ENCODE measurements at places on chromosomes 3 and 15. TPM values are rescaled to one million over a fixed set of nuclear protein-coding genes. Genes with fewer than 3 reads are reported as not detected.

SLC51B gene
- total RNA-seq, result 2.9 TPM

OXTR gene
- total RNA-seq, result 1.2 TPM

CNTN4 gene
- 13.4 TPM for total RNA-seq

ZKSCAN7 gene
- 7.9 TPM for total RNA-seq

SEMA3F gene
- total RNA-seq, result 39.9 TPM

DNA sequence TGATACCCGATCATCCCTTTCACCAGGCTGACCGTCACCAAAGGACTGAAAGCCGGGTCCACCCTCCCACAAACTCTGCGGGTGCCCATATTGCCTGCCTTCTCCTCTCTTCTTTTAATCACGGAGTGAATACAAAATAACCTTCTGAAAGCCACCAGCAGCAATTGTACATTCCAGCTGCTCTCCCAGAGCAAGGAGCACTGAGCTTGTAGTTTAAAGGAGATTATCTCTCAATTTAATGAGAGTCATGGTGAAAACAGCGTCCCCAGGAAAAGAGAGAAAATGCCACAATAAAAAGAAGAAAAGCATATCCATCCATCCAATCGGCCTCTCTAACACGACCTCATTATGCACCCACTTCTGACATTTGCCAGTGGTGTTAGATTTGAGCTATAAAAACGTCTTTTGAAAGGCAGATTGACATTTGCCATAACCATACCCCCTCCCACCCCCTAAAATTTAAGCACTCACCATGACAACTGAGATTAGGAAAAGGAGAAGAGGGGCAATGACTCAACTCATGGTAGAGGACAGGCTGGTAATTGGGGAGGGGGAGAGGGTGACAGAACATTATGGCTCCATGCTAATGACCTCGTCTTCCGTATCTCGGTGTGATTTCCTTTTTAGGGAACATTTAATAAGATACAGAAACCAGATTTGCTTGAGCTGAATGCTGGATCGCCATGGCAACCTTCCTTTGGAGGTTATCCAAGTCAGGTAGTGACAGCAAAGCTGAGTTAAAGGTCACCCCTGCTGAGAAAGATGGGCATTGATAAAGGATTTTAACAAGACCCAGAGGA lies 106.2 kb downstream of the ST8SIA2 start:
- no peak overlapping the region for H3K27ac ChIP-seq
- no peaks in the 10 kb centered on the region for H3K4me1 ChIP-seq
- H3K4me3 ChIP-seq, result no peak overlapping the region
- no peaks in the 10 kb centered on the region for H3K36me3 ChIP-seq
- no peaks in the 10 kb centered on the region for H3K27me3 ChIP-seq
- no peak for DNase-seq

- H3K36me3 ChIP-seq, result no peaks in the 10 kb centered on the region
- no peak overlapping the region for H3K27ac ChIP-seq
- no peak overlapping the region for H3K4me3 ChIP-seq
- H3K4me1 ChIP-seq, result no peaks in the 10 kb centered on the region
- no peak for DNase-seq
Measured at GRCh38 chr15:31481142-31481541, 154.5 kb downstream of the KLF13 start.

- DNase-seq, result no peak
- no peak overlapping the region for H3K4me3 ChIP-seq
- H3K27ac ChIP-seq, result no peak overlapping the region
- H3K36me3 ChIP-seq, result no peaks in the 10 kb centered on the region
- H3K27me3 ChIP-seq, result no peaks in the 10 kb centered on the region
Measured at GRCh38 chr3:119616056-119616455, 18.4 kb downstream of the PLA1A start.

DNA sequence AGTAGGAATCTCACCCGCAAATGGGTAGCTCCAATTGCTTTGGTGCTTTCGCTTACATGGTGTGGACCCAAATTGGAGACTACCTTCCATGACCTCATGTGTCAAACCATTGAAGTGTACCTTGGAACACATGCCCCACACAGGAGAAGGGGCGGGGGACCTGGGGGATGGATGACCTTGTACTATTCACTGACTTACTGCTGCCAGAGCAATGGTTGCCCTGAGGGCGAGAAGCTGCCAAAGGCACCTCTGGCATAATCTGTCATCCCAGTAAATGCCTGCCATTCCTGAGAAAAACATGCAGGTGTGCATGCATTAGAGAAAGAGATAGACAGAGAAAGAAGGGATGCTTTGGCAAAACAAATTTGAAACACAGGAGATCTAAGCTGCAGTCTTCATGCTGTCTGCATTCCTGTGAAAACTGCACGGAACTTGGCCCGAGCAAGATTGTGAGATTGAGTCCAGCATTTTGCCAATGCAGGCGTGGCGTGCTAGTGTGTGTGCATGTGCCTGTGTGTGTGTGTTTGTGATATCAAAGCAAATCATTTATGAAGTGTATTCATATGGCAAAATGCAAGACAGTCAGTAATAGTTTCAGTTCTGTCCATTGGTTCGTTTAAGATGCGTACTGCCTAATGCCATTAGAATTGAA lies 219.5 kb upstream of the MDFIC2 start:
- no peaks in the 10 kb centered on the region for H3K36me3 ChIP-seq
- no peak for DNase-seq
- no peaks in the 10 kb centered on the region for H3K27me3 ChIP-seq

- no peaks in the 10 kb centered on the region for H3K27me3 ChIP-seq
- H3K4me3 ChIP-seq, result no peak overlapping the region
- no peak overlapping the region for H3K27ac ChIP-seq
- H3K4me1 ChIP-seq, result peaks cover 7% of the 10 kb centered on the region
- no peaks in the 10 kb centered on the region for H3K36me3 ChIP-seq
- no peak for DNase-seq
Measured at GRCh38 chr15:95192923-95193322, 961.6 kb downstream of the MCTP2 start.

- no peak overlapping the region for H3K27ac ChIP-seq
- no peaks in the 10 kb centered on the region for H3K36me3 ChIP-seq
Measured at GRCh38 chr3:139101396-139101795, 56.7 kb upstream of the PRR23C start.

DNA sequence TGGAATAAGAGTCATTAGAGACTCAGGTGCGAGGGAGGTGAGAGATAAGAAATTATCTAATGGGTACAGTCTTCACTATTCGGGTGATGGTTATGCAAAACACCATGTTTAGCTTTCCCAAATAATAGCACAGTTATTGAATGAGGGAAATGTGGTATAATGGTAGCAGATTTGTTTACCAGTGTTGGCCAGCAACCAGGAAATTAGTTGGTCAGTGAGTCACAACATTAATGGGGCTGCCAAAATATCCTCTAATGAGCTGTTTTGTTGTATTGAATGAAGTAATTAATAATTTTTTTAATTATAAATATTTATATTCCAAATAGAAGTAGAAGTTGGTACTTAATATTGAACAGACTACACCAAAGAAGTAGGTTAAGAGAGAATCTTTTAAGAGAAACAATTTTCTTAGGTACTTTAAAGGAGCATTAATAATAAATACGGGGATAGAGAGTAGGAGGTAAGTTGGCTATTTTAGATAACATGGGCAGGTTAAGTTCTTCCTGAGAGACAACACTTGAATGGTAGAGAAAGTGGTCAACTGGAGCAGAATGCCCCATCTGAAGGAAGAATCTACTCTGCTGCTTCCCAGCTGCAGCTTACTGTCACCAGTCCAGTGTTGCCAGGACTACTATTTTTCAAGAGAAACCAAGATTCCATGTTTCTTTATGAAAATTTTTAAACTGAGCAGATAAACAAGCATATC lies 218.8 kb downstream of the UBE2E2 start:
- H3K4me1 ChIP-seq, result no peaks in the 10 kb centered on the region
- H3K36me3 ChIP-seq, result no peaks in the 10 kb centered on the region
- H3K27ac ChIP-seq, result no peak overlapping the region
- no peak overlapping the region for H3K4me3 ChIP-seq
- DNase-seq, result no peak
- H3K27me3 ChIP-seq, result no peaks in the 10 kb centered on the region

- no peak for DNase-seq
- no peaks in the 10 kb centered on the region for H3K4me1 ChIP-seq
- H3K36me3 ChIP-seq, result no peaks in the 10 kb centered on the region
- H3K4me3 ChIP-seq, result no peak overlapping the region
- H3K27ac ChIP-seq, result no peak overlapping the region
Measured at GRCh38 chr3:106006001-106006400, 137.2 kb upstream of the CBLB start.

GRCh38 chr3:149881879-149882278 lies 68.9 kb downstream of the RNF13 start:
- H3K4me3 ChIP-seq, result no peak overlapping the region
- DNase-seq, result no peak
- no peak overlapping the region for H3K27ac ChIP-seq

DNA sequence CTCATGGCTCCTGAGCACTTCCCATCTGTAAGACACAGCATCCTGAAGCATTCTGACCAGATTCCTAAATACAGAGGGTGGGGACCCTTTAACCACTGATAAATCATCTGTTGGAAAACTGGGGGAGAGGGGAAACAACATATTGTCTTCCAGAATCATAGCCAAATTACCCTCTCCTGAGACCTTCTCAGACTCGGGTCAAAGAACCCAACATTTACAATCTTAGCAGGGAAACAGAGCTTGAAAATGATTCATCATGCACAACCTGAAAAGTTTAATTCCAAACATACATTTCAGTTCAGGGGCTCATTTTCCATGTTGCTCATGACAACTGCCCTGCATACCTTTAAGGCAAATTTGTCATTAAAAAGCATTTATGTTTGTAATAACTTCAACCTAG lies 48.5 kb upstream of the TSPAN3 start:
- no peaks in the 10 kb centered on the region for H3K27me3 ChIP-seq
- no peaks in the 10 kb centered on the region for H3K36me3 ChIP-seq
- no peak overlapping the region for H3K27ac ChIP-seq
- H3K4me3 ChIP-seq, result no peak overlapping the region

All from kidney (tissue), 22 donors.